ENCODE measurements at places on chromosomes 6 and 20.

- DNase-seq = no peak
These were observed 101.2 kb downstream of the JPH2 start for GRCh38 chr20:44085616-44086434.

DNA sequence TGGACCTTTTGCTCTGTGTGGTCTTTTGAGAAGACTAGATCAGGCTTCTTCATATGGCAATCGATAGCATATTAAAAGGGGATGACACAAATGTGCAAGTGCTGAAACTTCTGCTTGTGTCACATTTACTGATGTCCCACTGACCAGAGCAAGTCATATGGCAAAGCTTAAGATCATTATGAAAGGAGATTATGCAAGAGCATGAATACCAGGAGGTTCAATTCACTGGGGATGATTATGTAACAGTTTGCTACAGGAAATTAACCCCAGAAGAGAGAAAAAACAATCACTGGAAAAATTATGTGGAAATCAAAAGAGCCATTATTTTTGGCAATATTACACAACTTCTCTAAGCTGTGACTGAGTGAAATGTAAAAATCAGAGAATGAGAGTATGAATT is 13.7 kb upstream of the PRDM13 start:
- DNase-seq = peak; percentile 79

GRCh38 chr20:58608096-58608840 is 42.8 kb upstream of the STX16 start:
- DNase-seq = no peak

- DNase-seq = peak; percentile 92
These were observed at the start of gene CEBPB for GRCh38 chr20:50190251-50191064. Gene CEBPB (plus strand): TSS chr20:50190830. CDS start chr20:50191034, 204 bp downstream.

DNA sequence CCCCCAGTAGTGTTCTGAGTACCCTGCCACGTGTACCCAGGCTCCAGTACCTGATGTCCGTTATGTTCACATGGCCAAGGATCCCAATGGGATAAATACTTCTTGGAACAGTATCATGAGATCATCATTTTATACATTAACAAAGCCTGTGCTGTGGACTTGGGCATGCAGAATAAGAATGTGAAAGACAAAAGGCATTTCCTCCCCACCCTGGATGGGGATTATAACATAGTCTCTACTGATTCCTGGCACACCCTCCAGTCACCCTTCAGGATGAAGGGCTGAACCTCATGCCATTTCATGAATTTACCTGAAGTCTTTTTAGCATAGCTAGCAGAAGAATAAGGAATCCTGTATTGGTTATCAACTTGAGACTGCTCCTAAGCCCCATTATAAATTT is 2.8 kb downstream of the TNFRSF21 start:
- no peak for DNase-seq

- no peak for DNase-seq
These were observed 61.0 kb downstream of the NUDT3 start for GRCh38 chr6:34331371-34332050.

DNA sequence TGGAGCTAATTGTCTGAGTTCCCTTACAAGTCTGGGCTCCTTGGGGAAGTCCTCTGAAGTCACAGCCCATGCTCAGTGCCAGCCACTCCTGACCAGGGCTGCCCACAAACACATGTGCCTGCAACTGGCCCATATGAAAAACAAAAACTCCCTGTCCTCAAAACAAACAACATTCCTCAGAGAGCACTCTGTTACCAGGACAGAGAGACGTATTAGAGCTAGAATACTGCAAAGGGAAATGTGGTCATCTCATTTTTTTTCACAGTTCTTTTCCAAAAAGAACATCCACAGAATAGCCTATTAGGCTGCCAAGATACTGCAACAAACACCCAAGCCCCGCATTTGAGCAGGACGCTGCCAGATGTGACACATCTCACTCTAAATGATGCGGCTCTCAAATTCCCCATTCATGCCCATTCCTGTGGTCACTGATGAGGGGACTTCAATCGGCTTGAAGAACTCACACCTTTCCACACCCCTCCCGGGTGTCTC is 71.1 kb downstream of the SLC22A23 start:
- no peak for DNase-seq

DNA sequence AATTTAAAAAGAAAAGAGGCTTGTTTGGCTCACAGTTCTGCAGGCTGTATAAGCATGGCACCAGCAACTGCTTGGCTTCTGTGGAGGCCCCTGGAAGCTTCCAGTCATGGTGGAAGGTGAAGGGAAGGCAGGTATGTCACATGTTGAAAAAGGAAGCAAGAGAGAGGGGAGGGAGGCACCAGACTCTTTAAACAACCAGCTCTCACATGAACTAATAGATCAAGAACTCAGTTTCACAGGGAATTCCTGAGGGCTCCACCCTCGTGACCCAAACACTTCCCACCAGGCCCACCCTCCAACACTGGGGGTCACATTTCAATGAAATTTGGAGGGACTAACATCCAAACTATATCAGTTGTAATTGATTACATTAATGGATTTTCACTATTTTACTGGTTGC is 127.9 kb upstream of the MLIP start:
- DNase-seq = no peak

- DNase-seq = no peak
These were observed 109.0 kb downstream of the RALGAPA2 start for GRCh38 chr20:20603339-20603990.

- peak; percentile 96 for DNase-seq
These were observed 65.8 kb upstream of the ARMC2 start for GRCh38 chr6:108782179-108783041.

- DNase-seq = no peak
These were observed 58.5 kb upstream of the CEP85L start for GRCh38 chr6:118709859-118710350.

DNA sequence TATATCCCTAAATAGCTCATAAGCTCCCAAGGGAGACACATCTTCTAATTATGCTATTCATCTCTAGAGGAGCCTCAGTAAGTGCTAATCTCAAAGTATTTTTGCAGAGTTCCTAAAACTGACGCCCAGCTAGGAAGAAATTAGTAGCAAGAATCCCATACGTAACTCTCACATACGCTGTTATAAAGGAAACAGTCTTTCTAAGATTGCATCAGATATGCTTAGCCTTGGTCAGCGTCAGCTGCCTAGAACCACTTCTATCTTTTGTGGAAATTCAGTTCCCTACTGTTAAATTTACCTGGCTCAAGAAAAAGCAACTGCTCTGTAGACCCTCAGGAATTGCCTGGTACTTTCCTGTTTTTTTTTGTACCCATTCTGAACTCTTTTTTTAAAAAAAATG is 13.6 kb downstream of the RIPOR2 start:
- peak; percentile 76 for DNase-seq

- no peak for DNase-seq
These were observed 123.2 kb downstream of the TFAP2C start for GRCh38 chr20:56752274-56752673.

DNA sequence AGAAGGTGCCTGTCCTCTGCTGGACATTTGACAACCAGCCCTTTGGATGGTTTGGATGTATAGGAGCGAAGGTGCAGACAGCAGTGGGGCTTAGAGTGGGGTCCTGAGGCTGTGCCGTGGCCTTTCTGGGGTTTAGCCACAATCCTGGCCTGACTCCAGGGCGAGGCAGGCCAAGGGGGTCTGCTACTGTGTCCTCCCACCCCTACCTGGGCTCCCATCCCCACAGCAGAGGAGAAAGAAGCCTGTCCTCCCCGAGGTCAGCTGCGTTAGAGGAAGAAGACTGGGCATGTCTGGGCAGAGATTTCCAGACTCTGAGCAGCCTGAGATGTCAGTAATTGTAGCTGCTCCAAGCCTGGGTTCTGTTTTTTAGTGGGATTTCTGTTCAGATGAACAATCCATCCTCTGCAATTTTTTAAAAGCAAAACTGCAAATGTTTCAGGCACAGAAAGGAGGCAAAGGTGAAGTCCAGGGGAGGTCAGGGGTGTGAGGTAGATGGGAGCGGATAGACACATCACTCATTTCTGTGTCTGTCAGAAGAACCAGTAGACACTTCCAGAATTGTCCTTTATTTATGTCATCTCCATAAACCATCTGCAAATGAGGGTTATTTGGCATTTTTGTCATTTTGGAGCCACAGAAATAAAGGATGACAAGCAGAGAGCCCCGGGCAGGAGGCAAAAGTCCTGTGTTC is 1.3 kb upstream of the CDKN1A start:
- no peak for DNase-seq

DNA sequence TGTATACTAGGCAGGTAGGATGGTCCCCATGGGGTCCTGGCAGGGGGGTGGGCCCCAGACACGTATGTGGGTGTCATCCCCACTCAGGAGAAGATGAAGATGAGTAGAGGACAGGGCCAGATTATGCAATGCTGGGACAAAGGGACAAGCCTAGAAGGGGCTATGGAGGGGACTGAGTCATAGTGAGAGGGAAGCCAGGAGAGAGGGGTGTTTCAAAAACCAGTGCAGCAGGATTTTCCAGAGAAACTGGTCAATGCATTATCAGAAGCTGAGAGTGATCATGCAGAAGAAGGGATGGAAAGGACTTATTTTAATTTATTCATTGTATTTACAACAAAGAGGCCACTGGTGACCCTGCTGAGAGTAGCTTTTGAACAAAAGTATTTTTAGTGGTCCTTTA is 74.0 kb downstream of the PPP1R3G start:
- DNase-seq = no peak

DNA sequence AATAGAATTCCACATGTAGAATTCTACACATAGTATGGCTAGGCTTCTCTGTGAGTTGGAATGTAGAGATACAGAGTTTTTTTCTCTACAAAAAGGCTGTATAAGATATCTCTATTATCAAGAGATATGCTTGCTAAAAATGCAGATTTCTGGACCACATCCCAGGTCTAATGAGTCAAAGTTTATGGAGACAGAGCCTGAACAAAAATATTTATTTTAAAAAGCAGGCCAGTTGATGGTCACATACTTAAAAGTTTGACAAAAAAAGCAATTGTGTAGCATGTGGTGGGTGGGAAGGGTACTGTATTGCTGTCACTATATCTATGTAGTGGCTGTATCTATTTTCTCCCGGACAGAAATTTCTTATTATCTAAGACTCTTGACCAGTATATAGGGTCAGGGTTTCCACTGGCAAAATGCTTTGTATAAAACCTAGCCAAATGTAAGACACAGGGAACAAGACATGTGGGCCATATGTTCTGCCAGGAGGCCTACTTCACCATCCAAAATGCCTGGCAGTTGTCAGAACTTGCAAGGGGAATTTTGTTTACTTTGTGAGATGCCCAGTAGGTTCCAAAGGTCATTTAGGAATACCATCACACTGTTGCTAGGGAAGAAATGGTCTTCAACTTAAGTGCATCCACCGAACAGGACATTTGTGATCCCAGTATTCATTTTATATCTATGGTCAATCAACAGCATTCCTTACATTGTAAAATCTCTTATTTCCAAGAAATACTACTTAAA is 60.6 kb downstream of the SHPRH start:
- no peak for DNase-seq

DNA sequence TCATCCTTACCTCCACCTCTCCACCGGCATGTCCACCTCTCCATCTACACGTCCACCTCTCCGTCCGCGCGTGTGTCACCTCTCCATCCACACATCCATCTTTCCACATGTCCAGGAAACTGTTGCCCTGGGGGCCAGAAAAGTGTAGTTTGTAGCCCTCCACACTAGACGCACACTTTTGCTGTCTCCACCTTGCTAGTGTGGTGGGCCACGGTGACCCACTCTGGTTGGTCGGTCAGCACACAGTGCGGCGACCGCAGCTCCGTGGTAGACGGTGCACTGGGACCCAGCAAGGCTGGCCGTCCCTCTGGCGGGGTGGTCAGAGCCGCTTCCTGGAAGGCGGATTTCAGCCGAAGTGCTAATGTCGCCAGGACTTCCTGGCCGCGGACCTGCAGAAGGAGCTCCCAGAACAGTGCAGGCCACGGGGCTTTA is 268.6 kb downstream of the DLL1 start:
- no peak for DNase-seq

DNA sequence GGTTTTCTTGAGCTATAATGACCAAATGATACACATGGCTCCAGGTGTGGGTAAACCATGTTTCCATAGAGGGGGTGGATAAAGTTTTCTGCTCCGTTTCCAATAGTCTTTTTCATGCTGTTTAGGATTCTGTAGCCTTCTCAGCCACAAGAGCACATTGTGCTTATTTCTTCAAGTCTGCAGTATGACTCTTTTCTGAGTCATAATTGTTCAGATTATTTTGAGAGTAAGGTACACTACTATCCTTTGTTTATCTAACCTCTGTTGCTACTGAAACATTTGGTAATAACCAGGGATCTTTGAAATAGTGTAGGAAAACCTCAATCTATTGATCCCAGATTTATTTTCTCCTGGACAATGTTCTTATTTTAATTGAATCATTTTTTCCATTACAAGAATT is 247.9 kb upstream of the BMP2 start:
- DNase-seq = no peak

DNA sequence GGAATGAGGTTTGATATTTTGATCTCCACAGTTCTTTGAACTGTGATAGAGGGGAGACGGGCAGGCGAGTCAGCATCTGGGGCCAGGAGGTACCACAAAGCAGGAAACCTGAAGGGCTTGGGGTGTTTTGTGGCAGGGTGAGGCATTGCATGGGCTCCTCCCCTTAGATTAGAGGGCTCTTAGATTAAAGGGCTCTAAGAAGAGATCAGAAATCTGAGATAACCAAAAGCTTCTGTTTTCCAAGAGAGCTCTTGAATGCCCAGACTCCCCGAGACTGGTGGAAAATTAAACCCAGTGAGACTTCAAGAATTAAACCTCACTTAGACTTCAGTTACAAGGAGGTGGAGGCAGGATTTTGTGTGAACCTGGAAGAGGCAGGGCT is 2.4 kb upstream of the GPX5 start:
- no peak for DNase-seq

DNA sequence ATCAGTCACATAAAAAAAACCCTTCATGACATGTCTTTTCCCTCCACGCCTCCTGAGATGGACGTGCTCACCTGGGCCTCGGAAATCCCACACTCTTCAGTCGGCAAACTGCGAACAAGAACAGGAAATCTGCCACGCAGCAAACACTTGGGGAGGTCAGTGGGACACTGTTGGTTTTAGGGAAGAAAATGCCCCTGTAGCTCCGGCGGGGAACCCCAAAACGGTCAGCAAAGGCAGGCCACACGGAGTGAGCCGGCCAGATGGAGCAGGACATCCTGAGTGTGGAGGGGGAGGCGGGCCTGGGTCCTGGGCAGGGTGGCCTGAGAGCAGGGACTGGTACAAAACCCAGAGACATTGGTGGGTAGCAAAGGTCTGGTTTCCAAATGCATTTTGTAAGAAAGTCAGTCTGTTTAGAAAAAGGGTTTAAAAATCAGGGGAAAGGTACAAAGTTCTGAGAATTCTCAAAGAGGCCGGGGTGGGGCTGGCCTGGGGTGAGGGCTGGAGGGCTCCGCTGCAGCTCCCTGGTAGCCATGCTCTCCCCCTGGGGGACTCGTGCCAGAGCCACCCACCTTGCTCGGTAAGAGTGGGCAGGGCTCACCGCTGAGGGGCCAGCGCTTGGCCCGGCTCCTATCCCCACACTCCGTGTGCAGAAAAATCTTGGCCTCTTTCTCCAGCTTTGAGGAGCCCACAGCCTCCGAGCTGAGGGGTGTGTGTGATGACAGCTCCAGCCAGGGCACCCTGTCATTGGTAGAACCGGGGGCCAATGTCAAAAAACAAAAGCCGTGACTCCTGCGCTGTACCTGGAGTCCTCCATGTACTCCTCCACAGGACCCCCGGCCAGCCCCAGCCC is 5.2 kb downstream of the SLC2A4RG start:
- no peak for DNase-seq
